ENCODE measurements at places on chromosomes 6 and 20.

- no peak for DNase-seq
These were observed 238.2 kb upstream of the PRND start for GRCh38 chr20:4483486-4483885.

- DNase-seq: no peak
These were observed 426 bp downstream of the TRMT6 start for GRCh38 chr20:5949943-5950270.

GRCh38 chr6:163252061-163252591, 162.4 kb upstream of the QKI start:
- DNase-seq: no peak

DNA sequence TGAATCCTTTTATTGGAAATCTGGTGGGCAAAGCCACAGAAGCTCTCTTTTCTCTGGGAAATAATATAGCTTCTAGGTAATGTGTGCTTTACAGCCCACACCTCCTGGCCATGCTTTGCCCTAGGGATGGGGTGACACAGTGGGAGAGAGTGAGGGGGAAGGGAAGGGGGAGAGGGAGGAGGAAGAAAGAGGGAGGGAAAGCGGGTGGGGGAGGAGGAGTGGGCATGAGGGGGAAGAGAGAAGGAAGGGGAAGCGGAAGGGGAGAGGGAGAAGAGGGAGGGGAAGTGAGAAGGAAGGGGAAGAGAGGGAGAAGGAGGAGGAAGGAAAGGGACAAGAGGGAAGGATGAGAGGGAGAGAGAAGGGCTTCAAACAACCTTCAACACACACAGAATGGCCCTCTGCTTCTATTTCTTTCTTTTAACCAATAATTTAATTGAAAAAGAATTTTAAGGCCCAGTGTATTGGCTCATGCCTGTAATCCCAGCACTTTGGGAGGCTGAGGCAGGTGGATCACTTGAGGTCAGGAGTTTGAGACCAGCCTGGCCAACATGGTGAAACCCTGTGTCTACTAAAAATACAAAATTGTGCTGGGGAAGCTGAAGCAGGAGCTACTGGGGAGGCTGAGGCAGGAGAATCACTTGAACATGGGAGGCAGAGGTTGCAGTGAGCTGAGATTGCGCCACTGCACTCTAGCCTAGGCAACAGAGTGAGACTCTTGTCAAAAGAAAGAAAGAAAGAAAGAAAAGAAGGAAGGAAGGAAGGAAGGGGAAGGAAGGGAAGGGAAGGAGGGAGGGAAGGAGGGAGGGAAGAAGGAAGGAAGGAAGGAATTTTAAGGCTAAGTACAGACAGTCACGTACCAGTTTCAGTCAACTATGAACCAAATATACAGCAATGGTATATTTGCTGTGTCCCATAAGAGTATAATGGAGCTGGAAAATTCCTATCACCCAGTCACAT, 75.2 kb downstream of the RSPH3 start:
- no peak for DNase-seq

- no peak for DNase-seq
These were observed 54.6 kb upstream of the PIM1 start for GRCh38 chr6:37115236-37115895.

DNA sequence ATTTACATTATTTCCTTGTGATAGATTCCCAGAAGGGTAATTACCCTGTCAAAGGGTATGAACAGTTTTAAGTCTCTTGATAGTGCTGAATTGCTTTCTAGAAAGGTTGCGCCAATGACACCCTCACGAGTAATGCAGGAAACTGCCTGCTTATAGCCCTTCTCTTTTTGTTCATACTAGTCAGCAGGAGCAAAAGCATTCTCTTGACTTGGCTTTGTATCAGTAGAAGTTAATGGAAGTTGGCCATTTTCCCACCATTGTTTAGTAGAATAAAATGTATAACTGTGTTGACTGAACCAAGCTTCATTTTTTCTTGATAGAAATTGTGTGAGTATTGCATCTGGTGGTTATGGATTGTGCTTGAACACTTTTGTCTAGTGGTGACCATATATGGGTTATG, 100.1 kb downstream of the FARS2 start:
- no peak for DNase-seq

- no peak for DNase-seq
These were observed 363.2 kb upstream of the FLRT3 start for GRCh38 chr20:14700639-14700960.

DNA sequence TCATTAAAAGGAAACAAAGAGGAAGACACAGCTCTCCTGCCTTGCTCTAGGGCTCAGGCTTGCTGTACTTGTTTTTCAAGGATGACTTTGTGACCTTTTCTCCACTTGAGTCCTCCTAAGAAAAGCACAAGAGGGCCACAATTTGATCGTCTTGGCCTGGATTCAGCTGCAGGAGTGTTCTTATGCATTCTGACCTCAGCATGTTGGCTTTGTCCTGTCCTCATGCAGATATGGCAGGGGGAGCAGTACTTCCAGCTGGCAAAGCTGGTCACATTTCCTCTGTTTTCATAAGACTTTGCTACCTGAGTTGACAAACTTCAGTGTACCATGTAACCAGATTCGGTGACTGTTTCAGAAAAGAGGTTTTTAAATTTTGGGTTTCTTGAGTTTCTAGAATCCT, 30.8 kb downstream of the KDM1B start:
- DNase-seq: no peak

DNA sequence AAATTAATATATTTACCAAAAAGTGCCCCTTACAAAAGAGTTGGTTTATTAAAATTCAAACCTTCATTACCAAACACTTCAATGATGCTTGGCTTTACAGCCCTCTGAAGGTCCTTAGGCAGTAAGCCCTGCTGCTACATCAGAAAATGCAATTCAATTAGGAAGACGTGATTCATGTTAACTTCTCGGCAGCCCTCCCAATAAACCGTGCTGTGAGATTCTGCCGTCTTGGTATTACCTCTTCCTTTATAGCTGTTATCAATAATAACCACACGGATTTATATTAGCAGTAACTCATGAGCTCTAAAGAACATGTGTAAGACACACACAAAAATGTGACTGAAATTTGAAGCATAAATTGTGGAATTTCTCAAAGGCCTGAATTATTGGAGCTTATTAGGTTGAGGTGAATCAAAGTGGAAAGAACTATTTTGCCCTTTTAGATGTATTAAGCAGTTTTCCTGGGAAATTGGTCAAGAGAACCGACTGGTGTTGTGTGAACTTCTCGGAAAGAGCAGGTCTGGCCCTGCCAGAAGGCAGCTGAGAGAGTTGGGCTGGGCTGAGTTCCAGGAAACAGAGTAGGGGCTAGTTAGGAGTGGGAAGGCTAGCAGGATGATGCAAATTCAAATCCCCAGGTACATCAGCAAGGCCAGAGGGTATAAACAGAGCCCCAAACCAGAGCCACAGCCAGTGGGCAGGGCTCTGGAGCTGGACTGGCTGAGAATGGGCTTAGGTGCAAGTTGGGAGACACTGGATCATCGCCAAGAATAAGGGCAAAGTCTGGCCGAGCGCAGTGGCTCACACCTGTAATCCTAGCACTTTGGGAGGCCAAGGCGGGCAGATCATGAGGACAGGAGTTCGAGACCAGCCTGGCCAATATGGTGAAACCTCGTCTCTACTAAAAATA, 33.1 kb downstream of the FGD2 start:
- DNase-seq: no peak

DNA sequence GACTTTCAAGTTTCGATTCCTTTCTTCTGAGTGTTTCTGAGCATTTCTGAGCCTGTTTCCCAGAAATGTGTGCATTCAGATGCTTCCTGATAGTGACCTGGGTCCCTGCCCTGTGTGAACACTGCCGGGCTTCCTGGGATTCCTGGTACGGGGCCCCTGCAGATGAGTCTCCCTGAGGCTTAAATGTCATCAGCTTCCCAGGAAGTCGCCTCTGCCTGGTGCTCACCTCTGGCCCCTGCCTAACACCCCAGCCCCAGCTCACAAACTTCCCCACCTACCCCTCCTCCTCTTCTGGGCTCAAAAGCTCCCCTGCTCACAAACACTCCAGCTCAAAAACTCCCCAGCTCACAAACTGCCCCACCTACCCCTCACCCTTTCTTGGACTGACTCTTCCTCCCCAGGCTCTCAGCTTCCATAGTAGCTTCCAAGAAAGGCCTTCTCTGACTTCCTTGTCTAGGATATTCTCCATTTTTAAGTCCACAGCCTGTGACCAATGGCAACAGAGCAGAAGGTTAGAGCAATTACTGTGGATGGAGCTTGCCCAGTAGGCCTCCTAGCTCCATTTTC, 42.0 kb downstream of the TGM2 start:
- DNase-seq: no peak

DNA sequence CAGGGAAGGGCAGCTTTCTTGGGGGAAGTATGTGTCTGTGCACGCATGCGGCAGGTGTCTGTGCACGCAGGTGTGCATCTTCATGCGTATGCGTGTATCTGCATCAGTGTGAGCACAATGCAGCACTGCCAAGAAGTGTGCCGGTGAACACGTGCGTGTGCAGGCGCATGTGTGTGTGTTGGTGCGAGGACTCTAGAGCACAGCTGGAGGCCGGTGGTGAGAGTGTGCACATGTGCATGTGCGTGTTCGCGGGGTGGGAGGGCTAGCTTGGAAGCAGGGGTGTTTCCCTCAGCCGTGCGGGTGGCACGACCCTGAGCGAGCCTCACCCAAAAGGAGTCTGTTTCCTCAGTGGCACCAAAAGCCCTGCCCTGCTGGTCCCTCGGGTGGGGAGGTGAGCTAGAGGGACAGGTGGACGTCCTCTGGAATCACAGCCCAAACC, 7.5 kb downstream of the SLC17A9 start:
- no peak for DNase-seq

DNA sequence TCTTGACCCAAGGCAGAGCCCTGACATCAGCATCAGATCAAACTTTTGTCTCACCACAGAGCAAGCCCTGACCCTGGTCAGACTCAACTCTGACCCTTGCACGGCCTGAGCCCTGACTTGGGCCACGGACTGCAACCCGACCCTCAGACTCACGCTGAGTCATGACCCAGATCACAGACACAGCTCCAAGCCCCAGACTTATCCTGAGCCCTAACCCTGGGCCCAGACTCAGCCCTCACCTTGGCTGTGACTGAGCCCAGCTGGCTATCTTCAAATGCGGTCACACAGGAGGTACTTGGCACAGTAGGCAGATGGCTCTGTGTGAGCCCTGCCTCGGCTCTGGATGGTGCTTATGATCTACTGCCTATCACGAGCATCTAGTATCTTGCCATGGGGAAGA, 602.3 kb downstream of the PTPRT start:
- DNase-seq: no peak

DNA sequence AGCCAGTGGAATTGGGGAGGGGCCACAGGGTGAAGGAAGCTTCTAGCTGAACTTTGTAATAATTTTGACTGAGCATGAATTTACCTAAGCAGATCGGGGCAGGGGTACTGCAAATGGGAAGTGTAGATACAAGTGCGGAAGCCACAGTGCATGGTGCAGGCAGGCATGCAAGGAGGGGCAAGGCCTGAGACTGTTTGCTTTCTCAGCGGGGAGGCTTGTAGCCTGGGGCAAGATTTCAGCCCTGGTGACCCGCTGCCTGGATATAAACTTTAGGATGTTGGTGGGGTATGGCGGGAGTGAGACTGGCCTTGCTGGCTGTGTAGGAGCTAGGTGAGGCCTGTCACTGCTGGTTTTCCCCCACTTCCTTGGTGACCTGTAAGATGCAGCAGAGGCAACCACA, 266.4 kb upstream of the PREP start:
- no peak for DNase-seq

DNA sequence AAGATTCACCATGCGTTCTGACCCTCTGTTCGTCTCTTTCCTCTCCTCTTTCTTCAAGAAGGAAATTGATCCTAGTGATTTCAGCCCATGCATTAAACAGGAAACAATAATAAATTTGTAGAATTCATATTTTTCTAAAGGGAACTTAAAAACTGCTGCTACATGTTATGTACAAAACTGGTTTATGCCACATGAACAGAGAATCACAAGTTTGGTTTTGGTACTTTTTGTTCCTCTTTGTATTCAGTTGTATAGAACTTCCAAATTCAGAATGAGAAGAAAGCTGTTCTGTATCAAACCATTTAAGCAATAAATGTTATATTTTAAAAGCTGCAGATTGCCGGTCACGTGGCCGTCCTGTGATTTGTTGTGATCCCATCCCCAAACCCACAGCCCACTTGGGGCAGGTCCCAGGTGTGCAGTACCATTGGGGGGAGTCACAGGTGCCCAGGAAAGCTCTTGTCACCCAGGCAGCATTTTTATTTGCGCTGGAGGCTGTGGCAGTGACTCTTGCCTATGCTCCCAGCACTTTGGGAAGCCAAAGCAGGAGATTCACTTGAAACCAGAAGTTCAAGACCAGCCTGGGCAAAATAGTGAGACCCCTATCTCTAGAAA, 61.2 kb downstream of the SSR1 start:
- no peak for DNase-seq

DNA sequence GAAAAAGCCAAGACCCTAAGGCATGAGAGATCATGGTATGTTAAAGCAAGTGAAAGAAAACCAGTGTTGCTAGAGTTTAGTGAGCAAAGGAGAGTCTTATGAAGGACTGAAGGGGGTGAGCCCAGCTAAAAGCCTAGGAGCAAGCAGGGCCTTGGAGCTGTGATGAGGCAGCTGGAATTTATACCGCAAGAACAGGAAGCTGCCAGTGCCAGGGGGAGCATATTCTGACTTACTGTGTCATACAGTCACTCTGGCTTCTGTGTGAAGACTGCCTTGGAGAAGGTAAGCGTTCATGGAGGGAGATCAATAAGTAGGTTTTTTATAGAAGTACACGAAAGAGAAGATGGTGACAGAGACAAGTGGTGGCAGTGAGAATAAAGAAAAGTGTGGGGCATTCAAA, 308.9 kb upstream of the THEMIS start:
- DNase-seq: no peak

GRCh38 chr6:160583794-160584193, 80.3 kb downstream of the LPA start:
- DNase-seq: no peak

DNA sequence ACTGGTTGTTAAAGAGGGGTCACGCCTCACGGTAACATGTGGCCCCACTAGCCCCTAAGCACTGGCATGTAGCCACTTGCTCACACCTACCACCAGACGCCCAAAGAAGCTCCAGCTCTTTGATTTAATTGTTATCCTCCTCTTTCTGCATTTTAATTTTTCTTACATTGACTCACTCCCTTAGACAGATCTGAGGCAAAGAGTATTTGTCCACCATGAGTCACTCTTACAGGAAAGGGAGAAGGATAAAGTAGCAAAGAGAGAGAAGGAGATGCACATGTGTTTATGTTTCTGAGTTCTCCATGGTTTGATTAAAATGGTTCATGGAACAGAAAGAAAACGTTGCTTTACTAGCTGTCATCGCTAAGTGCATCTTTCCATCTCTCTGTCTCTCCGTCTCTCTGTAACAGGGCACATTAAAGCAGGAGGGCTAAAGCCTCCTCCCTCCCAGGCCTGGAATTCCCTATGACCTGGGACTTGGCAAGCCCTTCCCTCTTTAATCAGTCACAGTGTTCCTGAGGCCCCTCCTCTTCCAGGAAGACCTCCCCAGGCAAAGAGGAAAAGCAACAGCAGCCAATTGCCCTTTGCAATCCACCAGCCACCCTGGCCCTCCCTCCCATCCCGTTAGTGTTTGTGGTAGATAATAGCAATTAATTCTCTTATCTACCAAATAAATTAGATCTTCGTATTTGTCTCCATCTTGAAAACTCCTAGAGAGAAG, 112.8 kb upstream of the TSHZ2 start:
- DNase-seq: no peak
